CD4-positive, alpha-beta T cell treated with Interleukin-4 for 4 hours (primary cell): ENCODE measurements at places on chromosomes 4 and X.

- DNase-seq, result no peak
Observed at GRCh38 chr4:186169945-186170802, 21.2 kb upstream of the CYP4V2 start.

DNA sequence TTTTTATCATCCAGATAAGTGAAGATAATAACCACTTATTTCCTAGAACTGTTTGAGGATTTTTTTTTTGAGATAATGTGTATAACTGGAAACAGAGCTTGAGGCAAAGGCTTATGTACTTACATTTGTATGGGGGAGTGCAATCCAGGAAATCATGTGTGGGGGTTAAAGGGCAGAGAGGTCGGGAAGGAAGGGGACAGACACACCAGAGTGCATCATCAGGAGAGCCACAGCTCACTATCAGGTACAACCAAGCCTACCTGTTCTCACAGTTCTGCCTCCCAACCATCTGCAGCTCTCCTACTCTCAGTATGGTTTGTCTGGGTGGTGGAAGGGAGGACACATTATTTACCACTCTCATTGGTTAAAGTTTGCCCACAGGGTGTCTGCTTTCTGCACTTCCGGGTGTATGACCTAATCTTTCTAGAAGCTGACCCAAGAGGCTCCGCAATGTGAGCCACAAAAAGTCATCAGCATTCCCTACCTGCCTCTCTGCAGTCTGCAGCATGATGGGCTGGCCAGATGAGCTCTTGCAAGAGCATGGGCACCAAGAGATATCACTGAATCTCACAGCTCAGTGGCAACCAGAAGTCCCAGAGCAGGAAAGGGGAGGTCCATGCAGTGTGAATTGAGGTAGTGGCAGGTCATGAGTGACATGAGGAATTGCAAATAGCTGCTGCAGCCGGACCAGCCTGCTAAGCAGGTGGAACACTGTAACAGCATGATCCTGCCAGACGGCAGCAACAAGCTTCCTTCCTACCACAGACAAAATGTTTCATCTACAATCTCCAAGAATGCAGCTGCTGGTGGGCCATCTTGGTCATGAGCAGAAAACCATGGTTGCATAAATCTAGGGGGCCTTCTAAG lies 36.9 kb upstream of the SPRY1 start:
- no peak for DNase-seq

DNA sequence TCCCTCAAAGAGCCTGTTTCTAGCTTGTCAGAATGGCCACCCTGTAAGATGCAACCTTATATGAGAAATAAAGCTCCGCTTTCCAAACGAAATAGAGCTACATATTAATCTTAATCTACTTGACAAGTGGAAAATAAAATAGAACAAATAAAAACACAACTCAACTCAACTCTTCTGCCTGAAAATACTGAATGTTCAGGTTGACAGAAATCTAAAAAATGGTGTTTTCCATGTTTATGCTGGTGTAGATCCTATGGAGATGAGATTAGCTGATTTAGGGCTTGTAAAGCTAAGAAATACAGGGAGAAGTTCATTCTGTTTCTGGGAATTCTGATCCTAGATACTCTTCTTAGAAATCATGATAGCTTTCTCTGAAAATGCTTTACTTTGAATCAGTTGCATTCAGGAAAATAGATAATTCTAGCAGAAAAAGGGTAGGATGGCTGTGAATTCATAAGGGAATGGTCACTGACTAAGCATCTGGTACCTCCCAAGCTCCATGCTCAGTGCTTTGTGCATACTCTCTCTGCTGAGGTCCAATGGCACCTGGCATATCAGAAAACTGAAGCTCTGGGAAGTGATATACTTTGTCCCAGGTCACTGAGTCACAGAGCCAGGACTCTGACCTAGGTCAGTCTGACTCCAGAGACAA lies 89.2 kb upstream of the EXOC1L start:
- no peak for DNase-seq

GRCh38 chr4:153570228-153570973 lies 104.2 kb downstream of the TMEM131L start:
- no peak for DNase-seq

DNA sequence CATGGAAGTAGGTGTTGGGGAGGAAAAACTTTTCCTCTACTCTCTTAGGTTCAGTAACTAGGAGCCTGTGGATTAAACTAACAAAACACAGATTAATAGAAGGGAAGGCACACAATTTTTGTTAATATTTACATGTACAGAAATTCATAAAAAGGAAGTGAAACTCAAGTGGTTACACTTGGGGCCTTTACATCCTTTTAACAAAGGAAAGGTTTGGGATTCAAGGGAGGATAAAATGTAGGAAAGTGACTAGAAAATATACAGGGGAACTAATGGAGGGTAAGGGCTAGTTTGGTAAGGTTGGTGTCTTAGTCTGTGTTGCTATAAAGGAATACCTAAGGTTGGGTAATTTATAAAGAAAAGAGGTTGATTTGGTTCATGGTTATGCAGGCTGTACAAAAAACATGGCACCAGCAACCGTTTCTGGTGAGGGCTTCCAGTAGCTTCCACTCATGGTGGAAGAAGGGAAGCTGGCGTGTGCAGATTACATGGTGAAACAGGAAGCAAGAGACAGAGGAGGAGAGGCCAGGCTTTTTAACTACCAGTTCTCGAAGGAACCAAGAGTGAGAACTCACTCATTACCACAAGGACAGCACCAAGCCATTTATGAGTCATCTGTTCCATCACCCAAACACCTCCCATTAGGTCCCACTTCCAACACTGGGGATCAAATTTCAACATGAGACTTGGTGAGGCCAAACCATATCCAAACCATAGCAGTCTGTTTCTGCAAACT lies 124.4 kb downstream of the CHRDL1 start:
- DNase-seq, result no peak
